CD4-positive, CD25-positive, alpha-beta regulatory T cell (primary cell): ENCODE measurements at places on chromosomes 16 and 17. TPM values are rescaled to one million over a fixed set of nuclear protein-coding genes. Genes with fewer than 3 reads are reported as not detected.

DNA sequence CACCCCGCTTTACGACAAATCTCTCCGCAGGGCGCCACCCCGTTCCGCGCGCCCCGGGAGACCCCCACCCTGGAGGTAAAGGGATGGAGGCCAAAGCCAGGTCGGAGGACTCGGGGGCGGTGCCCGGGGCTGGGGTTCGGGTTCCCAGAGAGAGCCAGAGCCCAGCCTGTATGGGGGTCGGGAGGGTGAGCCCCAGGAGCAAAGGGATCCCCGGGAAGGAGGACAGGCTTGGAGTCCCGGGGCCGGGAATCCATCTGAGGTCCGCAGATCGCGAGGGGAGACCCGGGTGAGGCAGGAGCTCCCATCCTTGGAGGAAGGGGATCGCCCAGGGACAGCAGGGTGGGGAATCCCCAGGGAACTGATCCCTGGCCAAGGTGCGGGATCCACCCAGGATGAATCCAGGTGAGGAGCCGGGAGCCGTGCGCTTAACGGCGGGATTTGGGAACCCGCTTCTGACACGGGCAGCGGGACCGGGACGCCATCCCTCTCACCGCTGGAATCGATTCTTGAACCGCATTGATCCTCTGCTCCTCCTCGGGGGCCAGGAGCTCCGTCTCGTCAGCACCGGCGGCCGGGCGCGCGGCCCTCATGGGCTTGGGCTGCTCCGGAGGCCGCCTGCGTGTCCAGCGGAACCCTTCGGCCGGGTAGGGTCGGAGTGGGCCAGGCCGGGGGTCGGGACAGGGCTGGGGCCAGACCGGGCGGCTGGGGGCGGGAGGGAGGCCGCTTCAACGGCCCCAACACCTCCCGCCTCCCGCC, at the start of gene MMD:
Gene MMD, minus strand, starts transcription at position 657 of the 756 bp plus-strand sequence. Its CDS starts 140 bp downstream, at position 517.
- DNase-seq: peak; percentile 21

DNA sequence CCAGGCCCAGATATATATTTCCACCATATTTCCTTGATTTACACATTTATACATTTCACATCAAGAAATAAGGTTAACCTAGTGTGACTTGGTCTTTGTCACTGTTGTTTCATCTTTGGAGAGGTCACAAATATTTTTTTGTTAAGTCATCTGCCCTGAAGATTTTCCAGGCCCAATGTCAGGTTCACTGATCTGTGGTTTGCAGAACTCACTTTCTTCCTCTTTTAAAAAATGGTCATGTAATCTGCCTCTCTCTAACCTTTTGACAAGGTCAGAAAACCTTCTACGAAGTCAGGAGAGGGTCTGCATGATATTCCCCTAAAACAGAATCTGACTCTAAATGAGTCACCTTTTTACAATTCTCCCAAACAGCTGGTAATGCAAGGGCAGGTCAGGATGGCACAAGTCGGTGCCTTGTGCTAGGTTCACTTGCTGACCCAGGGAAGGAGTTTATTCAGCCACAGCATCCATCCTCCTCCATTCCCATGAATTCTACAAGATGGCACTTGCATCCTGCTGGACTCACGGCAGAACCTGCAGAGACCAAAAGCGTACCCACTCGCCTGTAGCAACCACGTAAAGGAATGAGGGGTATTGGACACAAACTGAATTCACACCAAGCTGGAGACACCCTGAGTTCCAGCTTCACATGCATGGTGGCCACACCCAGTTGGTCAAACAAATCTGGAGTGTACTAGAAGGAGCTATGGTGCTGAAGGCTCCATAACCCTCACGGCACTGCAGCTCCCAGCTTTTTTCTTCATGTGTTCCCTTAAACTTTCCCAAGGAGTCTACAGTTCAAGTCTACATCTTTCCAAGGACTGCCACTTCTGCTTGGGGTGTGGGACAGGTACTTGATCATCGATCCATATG, 1.6 kb upstream of the KIAA0513 start:
- no peak for DNase-seq

- DNase-seq: no peak
Observed at GRCh38 chr16:84618581-84619460, 943 bp upstream of the COTL1 start.

- peak; percentile 80 for DNase-seq
Observed at GRCh38 chr17:42312285-42313130, 24.2 kb downstream of the STAT5A start.

GRCh38 chr17:30021708-30022317, 80.4 kb downstream of the EFCAB5 start:
- peak; percentile 7 for DNase-seq

GRCh38 chr16:86975445-86975844, 341.7 kb downstream of the C16orf95 start:
- no peak for DNase-seq

- no peak for DNase-seq
Observed at GRCh38 chr17:76568811-76569221, 16.8 kb downstream of the ST6GALNAC2 start.

GRCh38 chr16:4803898-4804762, 1.7 kb upstream of the ROGDI start:
- no peak for DNase-seq

GRCh38 chr16:27110524-27110896, 43.8 kb downstream of the C16orf82 start:
- no peak for DNase-seq

- DNase-seq: no peak
Observed at GRCh38 chr17:40818343-40818732, 4.1 kb downstream of the KRT10 start.

- no peak for DNase-seq
Observed at GRCh38 chr17:76529224-76530094, 8.1 kb downstream of the CYGB start.

GRCh38 chr16:12195296-12195695, 218.8 kb downstream of the SNX29 start:
- no peak for DNase-seq

DNA sequence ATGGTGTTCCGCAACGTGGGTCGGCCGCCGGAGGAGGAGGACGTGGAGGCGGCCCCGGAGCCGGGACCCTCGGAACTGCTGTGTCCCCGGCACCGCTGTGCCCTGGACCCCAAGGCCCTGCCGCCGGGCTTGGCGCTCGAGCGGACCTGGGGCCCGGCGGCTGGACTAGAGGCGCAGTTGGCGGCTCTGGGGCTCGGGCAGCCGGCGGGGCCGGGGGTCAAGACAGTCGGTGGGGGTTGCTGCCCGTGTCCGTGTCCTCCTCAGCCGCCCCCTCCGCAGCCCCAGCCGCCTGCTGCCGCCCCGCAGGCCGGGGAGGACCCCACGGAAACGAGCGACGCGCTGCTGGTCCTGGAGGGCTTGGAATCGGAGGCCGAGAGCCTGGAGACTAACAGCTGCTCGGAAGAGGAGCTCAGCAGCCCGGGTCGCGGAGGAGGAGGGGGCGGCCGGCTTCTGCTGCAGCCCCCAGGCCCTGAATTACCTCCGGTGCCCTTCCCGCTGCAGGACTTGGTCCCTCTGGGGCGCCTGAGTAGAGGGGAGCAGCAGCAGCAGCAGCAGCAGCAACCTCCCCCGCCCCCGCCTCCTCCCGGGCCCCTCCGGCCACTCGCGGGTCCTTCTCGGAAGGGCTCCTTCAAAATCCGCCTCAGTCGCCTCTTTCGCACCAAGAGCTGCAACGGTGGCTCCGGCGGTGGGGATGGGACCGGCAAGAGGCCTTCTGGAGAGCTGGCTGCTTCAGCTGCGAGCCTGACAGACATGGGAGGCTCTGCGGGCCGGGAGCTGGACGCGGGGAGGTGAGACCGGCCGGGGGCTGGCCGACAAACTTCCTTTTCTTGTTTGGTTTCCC, 821 bp downstream of the SOCS7 start:
- peak; percentile 22 for DNase-seq

GRCh38 chr16:67563708-67564468, 1.6 kb downstream of the CTCF start:
- DNase-seq: peak; percentile 56

DNA sequence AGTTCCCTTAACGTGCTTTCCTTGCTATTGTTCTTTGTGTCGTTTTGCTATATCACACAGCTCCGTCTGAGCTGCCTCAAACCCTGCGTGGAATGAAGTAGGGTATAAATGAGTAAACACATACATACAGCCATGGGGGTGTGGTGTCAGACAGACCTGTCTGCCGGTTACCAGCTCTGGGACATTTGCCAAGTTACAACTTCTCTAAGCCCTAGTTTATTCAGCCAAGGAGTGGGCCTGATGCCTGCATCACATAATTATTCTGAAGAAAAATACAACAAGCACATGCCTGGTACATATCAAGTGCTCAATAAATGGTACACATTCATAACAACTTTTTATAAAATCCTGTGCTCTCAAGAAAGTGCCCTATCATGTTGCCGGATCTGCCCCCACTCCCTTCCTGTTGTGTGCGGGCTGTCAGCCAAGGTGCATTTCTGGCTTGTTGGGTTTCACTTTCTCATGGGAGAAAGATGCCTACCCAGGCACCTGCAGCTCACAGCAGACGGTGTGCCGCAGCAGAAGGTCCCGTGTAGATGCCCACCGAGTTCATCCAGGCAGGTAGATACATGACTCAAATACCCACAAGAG, 30.5 kb downstream of the SMPD3 start:
- DNase-seq: peak; percentile 85

GRCh38 chr17:3575511-3575910, 17.9 kb upstream of the TRPV3 start:
- DNase-seq: no peak

DNA sequence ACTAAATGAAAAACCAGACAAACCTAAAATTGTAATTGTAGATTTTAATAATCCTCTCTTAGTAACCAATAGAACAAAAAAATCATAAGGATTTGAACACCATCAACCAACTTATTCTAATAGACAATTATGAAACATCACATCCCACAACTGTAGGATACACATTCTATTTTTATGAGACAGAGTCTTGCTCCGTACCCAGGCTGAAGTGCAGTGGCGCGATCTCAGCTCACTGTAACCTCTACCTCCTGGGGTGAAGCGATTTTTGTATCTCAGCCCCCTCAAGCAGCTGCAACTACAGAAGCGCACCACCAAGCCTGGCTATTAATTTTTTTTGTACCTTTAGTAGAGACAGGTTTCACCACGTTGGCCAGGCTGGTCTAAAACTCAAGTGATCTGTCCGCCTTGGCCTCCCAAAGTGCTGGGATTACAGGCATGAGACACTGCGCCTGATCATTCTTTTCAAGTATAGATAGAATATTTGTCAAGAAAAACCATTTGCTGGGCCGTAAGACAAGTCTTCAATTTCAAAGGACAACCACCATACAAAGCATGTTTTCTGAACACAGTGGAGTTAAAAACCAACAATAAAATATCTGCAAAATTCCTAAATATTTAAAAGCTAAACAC, 49.8 kb downstream of the CREBBP start:
- no peak for DNase-seq

DNA sequence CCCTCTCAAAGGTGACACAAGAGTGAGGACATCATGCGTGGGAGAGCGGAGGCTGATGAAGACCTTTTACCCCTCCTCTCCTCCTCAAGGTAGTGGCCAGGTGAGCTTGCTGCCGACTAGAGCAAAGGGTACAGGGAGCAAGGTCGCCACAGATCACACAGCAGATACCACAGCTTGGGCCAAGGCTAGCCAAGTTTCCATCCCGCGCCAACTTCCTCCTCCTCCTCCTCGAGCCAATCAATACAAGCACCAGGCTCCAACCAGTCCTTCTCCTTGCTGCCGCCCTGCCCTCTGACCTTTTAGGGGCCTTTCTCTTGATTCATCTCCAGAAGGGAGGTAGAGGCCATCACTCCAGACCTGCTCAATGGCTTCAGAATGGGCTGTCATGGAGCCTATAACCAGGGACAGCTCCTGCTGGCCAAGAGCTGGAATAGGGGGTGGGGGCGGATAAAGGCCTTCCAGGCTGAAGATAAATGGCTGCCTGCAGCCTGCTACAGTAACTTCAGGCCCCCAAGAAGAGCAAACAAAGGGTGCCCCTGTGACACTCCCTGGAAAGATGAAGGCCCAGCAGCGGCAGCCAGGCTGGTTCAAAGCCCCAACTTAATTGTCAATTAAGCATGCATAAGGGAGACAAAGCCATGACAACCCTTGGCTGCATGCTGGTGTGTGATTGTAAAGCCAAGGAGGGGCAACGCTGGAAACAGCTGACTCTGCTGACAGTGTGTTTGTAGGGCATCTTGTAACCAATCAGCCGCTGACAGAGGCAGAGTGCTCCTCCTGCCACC, 17.8 kb downstream of the HNF1B start:
- DNase-seq: no peak

- peak; percentile 78 for DNase-seq
Observed at GRCh38 chr16:17070882-17071592, 399.7 kb downstream of the XYLT1 start.

DNA sequence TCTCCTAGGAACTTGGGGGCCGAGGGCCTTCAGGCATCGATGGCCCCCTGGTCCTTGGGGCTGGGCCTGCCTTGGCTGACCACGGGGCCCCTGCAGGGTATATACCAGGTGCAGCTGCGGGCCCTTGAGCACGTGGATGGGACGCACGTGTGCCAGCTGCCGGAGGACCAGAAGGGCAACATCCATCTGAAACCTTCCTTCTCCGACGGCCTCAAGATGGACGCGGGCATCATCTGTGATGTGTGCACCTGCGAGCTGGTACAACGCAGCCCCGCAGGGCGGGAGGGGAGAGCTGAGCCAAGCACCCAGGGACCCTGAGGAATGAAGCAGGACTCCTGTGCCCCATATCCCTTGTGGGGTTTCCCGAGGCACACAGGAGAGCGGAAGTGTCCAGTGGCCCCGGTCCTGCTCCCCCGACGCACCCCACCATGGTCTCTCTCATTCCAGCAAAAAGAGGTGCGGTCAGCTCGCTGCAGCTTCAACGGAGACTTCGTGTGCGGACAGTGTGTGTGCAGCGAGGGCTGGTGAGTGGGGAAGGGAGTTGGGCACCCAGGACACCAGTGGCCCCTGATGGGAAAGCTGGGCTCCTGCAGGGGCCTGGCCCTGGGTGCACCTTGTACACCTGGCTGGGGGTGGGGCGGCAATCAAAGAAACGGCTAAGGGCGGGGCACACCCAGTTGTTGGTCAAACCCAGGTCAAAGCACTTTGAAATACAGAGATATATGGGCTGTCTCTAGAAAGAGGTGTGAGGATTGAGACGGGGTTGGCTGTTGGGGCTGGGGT, 10.6 kb downstream of the ITGB4 start:
- DNase-seq: no peak

GRCh38 chr16:47734081-47734857, 273.1 kb downstream of the PHKB start:
- DNase-seq: no peak

GRCh38 chr16:3520413-3520812, 19.6 kb downstream of the CLUAP1 start:
- no peak for DNase-seq

- DNase-seq: no peak
Observed at GRCh38 chr17:78806451-78806850, 24.4 kb upstream of the CYTH1 start.

The CTRB2 gene
- total RNA-seq: not detected

The CACNG5 gene
- not detected for total RNA-seq

The MT4 gene
- total RNA-seq: not detected

The SREBF1 gene
- 141 TPM for total RNA-seq

The ABCC6 gene
- not detected for total RNA-seq

The CDH3 gene
- total RNA-seq: 0.32 TPM

The CA5A gene
- total RNA-seq: not detected

The ERAL1 gene
- 22.1 TPM for total RNA-seq

The TPSD1 gene
- not detected for total RNA-seq
